ENCODE measurements at places on chromosomes 4 and X. TPM values are rescaled to one million over a fixed set of nuclear protein-coding genes. Genes with fewer than 3 reads are reported as not detected.

DNA sequence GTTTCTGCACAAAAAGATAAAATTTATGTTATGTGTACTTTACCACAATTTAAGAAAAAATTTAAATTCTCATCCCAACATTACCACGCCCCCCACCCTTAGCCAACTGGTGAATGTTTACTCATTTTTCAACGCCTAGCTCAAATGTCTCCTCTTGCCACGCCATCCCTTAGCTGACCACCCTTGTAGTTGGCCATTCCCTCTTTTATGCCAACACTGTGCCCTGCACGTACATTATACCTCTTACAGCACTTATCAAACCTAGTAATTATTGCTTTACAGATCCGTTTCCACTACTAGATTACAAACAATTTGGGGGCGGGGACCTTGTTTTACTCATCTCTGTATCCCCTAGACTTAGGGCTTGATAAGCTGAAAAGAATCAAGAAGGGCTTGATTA lies 644 bp downstream of the ERCC6L start:
- peak overlapping the region; percentile 80 for H3K4me3 ChIP-seq
- peaks cover 3% of the 10 kb centered on the region for H3K4me1 ChIP-seq
- no peaks in the 10 kb centered on the region for H3K36me3 ChIP-seq
- no peak for DNase-seq
- no peaks in the 10 kb centered on the region for H3K27me3 ChIP-seq

- H3K4me3 ChIP-seq = no peak overlapping the region
- H3K27me3 ChIP-seq = peaks cover 2% of the 10 kb centered on the region
- no peaks in the 10 kb centered on the region for H3K36me3 ChIP-seq
- H3K27ac ChIP-seq = no peak overlapping the region
- H3K4me1 ChIP-seq = no peaks in the 10 kb centered on the region
- DNase-seq = no peak
These were observed 114.2 kb upstream of the GRXCR1 start for GRCh38 chr4:42778349-42778748.

GRCh38 chr4:180380733-180381132 lies 1862.5 kb upstream of the TENM3 start:
- no peak for DNase-seq
- no peak overlapping the region for H3K4me3 ChIP-seq
- H3K27me3 ChIP-seq = no peaks in the 10 kb centered on the region
- H3K4me1 ChIP-seq = no peaks in the 10 kb centered on the region

- no peaks in the 10 kb centered on the region for H3K27me3 ChIP-seq
- H3K27ac ChIP-seq = peak overlapping the region; percentile 63
- H3K4me1 ChIP-seq = peaks cover 34% of the 10 kb centered on the region
- DNase-seq = no peak
These were observed 64.5 kb upstream of the LSM6 start for GRCh38 chr4:146110871-146111485.

GRCh38 chrX:7146703-7147412 lies 654 bp upstream of the STS start:
- no peaks in the 10 kb centered on the region for H3K36me3 ChIP-seq
- DNase-seq = peak; percentile 13

DNA sequence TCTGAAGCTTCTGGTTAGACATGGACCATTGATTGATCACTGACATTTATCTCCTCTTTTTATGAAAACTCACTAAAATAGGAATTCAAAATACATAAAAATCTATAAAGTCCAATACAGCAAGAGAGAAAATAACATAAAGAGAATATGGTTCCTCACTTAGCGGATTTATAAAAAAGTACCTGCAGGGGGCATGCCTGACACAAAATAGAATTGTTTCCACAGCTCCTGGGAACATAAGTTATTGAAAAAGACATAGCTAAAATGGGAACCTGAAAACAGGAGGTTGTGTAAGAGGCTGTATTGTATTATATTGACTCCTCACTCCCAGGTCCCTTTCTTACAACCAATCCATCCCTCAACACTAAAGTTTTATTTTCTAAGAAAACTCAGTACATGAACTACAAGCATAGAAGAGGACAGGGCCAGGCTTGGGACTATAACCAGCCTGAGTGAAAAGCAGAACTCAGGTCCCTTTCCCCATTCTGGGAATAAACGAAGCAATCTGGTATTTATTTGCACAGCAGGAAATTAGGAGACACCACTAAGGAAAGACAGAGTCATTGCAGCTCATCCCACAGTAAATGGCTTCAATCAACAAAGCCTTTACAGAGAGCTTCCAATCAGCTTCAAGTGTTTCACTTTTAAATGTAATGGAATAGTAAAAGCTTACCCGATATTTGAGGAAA lies 121.1 kb upstream of the NDST4 start:
- no peak overlapping the region for H3K4me3 ChIP-seq
- H3K36me3 ChIP-seq = no peaks in the 10 kb centered on the region
- no peak overlapping the region for H3K27ac ChIP-seq
- H3K4me1 ChIP-seq = no peaks in the 10 kb centered on the region
- no peak for DNase-seq

DNA sequence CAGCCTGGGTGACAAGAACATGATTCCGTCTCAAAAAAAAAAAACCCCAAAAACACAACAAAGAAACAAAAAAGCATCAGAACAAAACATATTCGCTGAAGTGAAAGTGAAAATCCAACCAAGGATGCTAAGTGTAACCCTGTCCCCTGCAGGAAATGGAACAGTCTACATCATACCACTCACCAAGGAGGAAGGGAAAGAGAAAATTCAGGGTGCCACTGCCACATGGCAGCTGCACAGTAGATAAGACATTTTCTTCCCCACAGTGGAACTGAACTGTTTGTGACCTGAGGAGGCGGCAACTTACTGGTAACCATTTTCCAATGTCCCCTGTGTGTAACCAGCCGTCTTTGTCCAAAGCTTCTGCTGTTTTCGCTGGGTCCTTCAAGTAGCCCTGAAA lies 28.2 kb upstream of the CENPU start:
- H3K27ac ChIP-seq = no peak overlapping the region
- no peaks in the 10 kb centered on the region for H3K27me3 ChIP-seq
- H3K36me3 ChIP-seq = peaks cover 90% of the 10 kb centered on the region
- H3K4me3 ChIP-seq = no peak overlapping the region
- DNase-seq = no peak
- H3K4me1 ChIP-seq = peaks cover 8% of the 10 kb centered on the region

- peaks cover 9% of the 10 kb centered on the region for H3K36me3 ChIP-seq
- no peak for DNase-seq
- no peaks in the 10 kb centered on the region for H3K27me3 ChIP-seq
These were observed 11.9 kb upstream of the NDUFC1 start for GRCh38 chr4:139314047-139314800.

- peak overlapping the region; percentile 75 for H3K4me3 ChIP-seq
- H3K27me3 ChIP-seq = no peaks in the 10 kb centered on the region
- DNase-seq = peak; percentile 23
- H3K36me3 ChIP-seq = peaks cover 13% of the 10 kb centered on the region
These were observed 102.6 kb upstream of the PRKX start for GRCh38 chrX:3815896-3816664.

DNA sequence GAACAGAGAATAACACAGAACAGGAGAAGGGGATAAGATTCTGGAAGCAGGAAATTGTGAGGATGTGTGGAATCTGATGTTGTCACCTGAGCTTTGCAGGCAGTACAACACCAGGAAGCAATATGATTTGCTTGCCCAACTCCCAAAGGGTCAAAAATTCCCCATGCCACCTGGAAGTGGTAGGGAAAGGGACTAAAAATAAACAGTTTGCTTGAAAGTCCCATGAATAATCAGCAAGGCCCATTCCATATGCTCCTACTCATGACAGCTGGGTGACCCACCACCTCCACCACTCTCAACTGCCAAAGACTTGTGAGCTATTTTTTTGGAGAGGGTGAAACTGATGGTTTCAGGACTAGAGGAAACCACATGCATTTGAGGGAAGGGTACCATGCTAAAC lies 168.4 kb downstream of the KCNIP4 start:
- H3K4me3 ChIP-seq = no peak overlapping the region
- no peak overlapping the region for H3K27ac ChIP-seq
- DNase-seq = no peak
- no peaks in the 10 kb centered on the region for H3K4me1 ChIP-seq

DNA sequence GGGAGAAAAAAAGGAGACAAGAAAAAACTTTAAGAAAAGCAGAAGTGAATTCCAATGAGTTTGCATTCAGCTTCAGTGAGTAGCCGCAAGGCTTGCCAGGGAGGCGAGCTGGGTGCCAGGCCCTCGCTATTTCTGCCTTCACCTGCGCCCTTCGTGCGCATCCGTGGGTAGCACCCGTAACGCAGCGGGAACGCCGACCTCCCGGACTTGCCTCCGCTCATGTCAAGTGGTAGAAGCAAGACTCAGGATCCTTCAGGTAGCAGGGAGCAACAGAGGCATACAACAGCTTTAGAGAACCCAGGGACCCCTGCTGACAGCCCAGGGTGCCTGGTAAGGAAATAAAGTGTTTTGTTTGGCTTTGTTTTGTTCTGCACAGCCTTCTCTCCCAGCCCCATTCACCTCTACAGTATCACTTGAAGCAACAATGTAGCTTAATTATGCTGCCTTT lies 140.0 kb upstream of the BCOR start:
- H3K36me3 ChIP-seq = no peaks in the 10 kb centered on the region
- no peak for DNase-seq
- no peak overlapping the region for H3K4me3 ChIP-seq
- H3K27me3 ChIP-seq = no peaks in the 10 kb centered on the region

DNA sequence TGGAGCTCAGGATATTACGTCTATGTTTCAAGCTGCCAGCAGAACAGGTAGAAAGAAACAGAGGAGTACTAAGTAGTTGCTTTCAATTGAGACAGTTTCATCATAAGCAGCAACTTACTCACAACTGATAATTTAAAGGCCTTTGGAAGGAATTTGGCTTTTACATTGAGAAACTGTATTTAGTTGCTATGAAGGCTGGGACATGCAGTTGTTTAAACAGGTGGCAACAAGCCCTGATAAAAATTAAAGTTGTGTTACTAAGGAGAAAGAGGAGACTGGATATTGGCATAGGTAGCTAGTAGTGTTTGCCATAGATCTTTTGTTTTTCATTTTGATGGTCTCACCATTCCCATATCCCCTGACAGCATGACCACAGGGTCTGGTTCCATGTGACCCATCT lies 18.4 kb downstream of the MID1IP1 start:
- no peak overlapping the region for H3K27ac ChIP-seq
- no peak for DNase-seq
- no peaks in the 10 kb centered on the region for H3K27me3 ChIP-seq

DNA sequence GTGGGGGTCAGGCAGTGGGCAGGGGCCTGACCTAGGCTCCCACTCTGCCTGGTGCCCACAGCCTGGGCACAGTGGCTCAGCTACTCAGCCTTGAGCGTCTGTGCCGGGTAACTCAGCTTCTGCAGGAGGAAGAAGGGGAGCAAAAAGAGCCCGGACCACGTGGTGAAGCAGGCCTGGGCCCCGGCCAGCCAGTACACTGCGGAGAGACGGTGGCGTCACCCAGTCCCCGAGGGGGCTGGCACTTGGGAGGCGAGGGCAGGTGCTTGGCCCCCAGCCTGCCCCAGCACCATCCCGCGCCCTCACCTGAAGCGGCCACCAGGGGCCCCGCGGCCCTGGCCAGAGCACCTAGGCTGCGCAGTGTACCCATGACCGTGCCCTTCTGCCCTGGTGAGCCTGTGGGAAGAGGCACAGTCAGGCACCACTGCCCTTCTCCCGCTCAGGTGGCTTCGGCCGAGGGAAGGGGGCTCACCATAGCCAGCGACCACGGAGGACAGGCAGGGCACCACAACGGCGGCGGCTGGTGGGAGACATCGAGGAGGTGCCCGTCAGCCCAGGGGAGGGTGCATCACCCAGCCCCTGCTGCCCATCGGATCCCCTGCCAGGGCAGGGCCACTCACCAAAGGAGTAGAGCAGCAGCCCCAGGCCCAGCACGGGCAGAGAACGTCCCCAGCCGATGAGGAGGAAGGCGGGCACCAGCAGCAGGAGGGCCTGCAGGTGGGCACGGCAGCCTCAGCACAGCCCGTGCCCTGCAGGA lies 32.3 kb downstream of the NOP14 start:
- no peaks in the 10 kb centered on the region for H3K27me3 ChIP-seq
- peak; percentile 20 for DNase-seq
- peak overlapping the region; percentile 90 for H3K27ac ChIP-seq
- H3K4me1 ChIP-seq = peaks cover 40% of the 10 kb centered on the region
- H3K36me3 ChIP-seq = peaks cover 61% of the 10 kb centered on the region

DNA sequence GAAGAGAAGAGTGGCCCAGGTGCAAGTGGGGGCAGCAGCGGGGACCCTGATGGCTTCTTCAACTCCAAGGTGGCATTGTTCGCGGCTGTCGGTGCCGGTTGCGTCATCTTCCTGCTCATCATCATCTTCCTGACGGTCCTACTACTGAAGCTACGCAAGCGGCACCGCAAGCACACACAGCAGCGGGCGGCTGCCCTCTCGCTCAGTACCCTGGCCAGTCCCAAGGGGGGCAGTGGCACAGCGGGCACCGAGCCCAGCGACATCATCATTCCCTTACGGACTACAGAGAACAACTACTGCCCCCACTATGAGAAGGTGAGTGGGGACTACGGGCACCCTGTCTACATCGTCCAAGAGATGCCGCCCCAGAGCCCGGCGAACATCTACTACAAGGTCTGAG lies 11.4 kb downstream of the EFNB1 start:
- H3K27ac ChIP-seq = no peak overlapping the region
- no peak for DNase-seq
- peaks cover 4% of the 10 kb centered on the region for H3K36me3 ChIP-seq

- no peak for DNase-seq
- H3K4me1 ChIP-seq = no peaks in the 10 kb centered on the region
- H3K27me3 ChIP-seq = peaks cover 14% of the 10 kb centered on the region
These were observed 120.8 kb downstream of the SMIM20 start for GRCh38 chr4:26034849-26035248.

GRCh38 chr4:139514382-139515059 lies 41.5 kb downstream of the SETD7 start:
- H3K27me3 ChIP-seq = no peaks in the 10 kb centered on the region
- no peak for DNase-seq
- no peak overlapping the region for H3K4me3 ChIP-seq
- H3K4me1 ChIP-seq = no peaks in the 10 kb centered on the region
- peaks cover 81% of the 10 kb centered on the region for H3K36me3 ChIP-seq
- H3K27ac ChIP-seq = no peak overlapping the region

DNA sequence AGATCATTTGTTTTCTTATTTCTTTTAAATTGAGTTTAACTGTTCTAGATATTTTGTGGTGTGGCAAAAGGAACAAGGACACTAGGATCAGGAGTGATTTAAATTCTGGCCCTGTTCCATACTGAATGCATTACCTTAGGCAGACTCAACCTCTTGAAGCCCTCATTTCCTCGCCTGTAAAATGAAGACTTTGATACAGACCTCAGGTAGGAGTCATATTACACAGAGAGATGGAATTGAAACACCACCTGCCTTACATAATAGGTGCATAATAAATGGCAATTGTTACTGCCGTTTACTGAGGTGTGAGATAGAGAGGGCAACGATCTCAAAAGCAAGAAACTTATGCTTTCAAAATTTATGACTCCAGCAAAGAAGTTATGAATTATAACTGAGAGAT lies 28.2 kb upstream of the RASSF6 start:
- DNase-seq = no peak
- H3K27me3 ChIP-seq = no peaks in the 10 kb centered on the region
- H3K27ac ChIP-seq = no peak overlapping the region
- no peaks in the 10 kb centered on the region for H3K36me3 ChIP-seq
- no peaks in the 10 kb centered on the region for H3K4me1 ChIP-seq

The CSN1S1 gene
- total RNA-seq = not detected

The SPP1 gene
- not detected for total RNA-seq

The SORBS2 gene
- total RNA-seq = not detected

The STS gene
- 3.9 TPM for total RNA-seq

The TBC1D9 gene
- 37.9 TPM for total RNA-seq

The AFM gene
- total RNA-seq = not detected

The ASB9 gene
- not detected for total RNA-seq

The NAA15 gene
- 66.5 TPM for total RNA-seq

The CFP gene
- total RNA-seq = 0.91 TPM

The NLGN4X gene
- total RNA-seq = 0.35 TPM
